Brain (organoid and tissue), 16 donors: ENCODE measurements at places on chromosomes 16 and 17. TPM values are rescaled to one million over a fixed set of nuclear protein-coding genes. Genes with fewer than 3 reads are reported as not detected.

DNA sequence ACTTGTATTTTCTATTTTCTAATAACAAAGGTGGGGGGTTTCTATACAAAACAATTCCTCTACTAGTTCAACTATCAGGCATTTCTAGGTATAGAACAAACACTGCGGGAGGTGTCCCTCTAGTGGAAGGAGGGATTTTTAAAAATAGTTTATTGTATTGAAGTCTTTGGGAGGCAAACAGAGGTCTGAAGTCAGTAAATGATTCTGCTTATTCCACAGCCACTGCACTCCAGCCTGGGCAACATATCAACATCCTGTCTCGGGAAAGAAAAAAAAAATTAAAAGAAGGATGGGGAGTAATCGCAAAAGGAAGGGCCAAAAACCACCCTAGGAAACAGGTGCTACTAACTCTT, 648 bp upstream of the ERCC4 start:
- DNase-seq = peak; percentile 79

DNA sequence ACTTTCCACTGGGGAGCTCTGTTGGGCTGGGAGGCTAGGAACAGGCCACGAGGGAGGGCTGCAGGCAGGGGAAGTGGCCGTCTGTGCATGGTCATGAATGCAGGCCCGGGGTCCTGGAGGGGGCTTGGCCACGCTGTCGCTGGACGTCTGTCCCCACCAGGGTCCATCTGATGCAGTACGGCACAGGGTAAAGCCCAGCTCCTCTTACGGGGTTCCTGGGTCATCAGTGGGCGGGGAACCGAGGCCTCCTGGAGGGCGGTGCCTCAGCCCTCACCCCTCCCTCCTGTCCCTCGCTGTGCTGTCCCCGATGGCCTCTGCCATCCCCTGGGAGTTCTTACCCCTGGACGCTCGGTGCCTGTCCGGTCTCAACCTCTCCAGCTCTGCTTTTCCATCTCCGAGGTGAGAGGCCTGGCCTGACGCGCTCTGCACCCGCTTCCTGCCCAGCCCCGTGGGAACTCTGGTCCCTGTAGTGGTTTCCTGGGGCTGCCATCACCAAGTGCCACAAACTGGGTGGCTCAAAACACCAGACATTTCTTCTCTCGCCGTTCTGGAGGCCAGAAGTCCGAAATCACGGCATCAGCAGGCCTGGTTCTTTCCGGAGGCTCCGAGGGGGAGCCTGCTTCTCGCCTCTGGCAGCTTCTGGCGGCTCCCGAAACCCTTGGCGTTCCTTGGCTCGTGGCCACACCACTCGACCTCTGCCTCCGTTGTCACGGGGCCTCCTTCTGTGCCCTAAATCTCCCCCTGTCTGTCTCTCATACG, 182.8 kb downstream of the SEC14L1 start:
- DNase-seq = no peak

DNA sequence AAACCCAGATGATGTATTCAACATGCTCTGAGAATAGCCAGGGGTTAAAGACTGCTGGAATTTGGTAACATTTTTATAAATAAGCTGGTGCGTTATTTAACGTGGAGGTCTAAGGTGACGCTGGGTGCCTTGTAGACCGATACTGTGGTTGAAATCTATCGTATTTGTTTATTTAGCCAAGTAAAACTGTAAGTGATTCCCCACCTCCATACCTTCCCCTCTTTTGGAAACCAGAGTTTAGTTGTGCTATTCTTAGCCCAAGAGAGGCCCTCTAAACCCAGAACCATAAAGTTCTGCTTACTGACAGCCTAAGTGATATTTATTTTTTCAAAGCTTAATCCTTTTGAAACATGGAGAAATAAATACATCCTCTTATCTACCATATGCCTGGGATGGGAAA, 744.5 kb downstream of the WWOX start:
- DNase-seq = no peak

MYH11 gene
- 9.7 TPM for polyA plus RNA-seq
